ENCODE measurements at places on chromosomes 7 and 10.
A peak's percentile ranks its signal among the peaks of the same experiment; 100 is the strongest.

DNA sequence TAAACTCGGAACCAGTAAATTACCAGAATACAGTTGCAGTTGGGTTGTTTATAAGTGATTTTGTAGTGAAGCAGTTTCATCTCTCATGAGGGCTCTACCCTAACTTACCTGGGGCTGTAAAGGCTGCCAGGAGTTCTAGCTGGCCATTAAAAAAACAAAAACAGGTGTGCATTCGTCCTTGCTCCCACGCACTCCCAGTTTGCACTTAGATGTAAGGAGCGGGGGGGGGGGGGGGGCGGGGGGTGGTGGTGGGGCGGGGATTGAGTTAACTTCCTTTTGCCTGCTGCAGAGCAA is 2.3 kb upstream of the PFKFB3 start:
- no peak for DNase-seq

DNA sequence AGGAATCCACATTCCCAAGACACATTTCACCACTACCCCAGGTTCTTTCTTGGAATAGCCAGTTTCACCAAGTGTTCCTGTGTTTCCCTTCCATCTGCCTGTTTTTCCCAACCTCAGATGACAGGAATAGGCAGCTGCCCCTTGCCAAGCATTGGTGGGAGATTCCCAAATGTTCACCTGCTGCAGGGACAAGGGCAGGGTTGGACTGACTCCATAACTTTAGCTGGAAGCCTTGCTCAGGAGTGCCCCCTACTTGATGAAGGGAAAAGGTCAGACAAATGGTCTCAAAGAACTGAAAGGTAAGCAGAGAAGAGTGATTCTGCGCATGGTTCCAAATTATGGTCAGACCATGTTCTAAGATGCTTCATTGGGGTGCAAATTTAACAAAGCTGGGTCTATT is 45.1 kb upstream of the LYZL1 start:
- DNase-seq = no peak

GRCh38 chr10:125093974-125094705 is 66.2 kb downstream of the CTBP2 start:
- peak; percentile 22 for DNase-seq

DNA sequence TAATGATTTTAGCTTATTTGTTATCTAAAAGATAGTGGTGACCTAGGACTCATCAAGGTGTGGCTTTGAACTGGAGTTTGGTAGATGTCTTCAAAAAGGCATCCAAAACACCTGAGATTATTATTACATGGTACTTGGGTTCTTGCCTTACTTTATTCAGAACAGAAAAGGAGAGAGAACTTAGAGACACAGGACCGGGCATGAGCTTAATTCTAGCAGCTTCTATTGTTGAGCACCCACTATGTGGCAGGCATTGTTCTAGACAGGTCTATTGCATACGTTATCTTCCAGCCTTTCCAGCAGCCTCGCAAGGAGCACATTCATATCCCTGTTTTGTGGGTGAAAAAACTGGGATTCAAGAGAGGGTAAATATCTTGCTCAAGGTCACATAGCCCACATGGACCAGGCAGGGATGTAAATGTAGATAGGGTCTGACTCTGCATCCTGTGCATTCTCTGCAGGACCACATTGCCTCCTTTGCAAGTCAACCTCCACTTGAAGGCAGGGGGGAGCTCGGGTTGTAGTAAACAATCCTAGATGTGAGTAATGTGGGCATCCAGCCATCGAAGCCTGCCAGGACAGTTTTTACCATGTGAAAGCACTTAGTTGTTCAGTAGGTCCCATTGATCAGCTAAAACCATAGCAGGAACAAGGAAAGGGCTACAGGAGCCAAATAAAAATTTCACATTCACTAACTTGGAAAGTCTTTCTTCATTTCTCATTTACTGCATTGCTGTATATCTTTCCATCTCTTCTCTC is 551.4 kb downstream of the LRMDA start:
- DNase-seq = no peak

GRCh38 chr7:29843093-29843492 is 36.8 kb downstream of the WIPF3 start:
- DNase-seq = no peak

DNA sequence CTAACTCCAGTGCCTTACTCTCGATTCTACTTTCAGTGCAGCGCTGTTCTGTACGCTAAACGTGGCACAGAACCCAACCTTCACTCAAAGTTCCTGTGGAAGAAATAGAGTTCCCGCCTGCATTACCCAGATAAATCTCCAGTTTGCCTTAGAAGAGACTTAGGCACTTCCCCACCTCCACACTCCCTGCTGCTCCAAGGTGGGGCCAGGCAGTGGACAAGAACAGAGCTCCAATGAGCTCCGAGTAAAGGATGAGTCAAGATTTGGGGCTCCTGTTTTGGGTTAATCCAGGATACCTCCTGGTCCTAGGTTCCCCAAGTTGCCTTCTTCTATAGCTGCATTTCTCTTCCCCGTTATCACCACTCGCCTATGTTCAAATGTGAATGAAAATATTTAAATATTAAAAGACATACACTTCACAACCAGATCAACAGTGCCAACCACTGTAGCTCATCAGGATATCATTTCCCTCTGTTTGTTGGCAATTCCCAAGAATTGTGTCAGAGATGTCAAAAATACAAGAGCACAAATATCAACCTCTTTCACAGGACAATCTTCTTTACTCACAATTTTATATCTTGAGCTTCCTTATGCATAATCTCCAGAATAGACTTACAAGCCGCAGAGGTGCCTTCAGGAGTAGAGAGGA is 48.0 kb downstream of the MALSU1 start:
- DNase-seq = no peak

- no peak for DNase-seq
Measured at GRCh38 chr10:102773986-102774385, 30.2 kb downstream of the WBP1L start.

- DNase-seq = no peak
Measured at GRCh38 chr10:50407076-50407801, 155.9 kb upstream of the ASAH2 start.

DNA sequence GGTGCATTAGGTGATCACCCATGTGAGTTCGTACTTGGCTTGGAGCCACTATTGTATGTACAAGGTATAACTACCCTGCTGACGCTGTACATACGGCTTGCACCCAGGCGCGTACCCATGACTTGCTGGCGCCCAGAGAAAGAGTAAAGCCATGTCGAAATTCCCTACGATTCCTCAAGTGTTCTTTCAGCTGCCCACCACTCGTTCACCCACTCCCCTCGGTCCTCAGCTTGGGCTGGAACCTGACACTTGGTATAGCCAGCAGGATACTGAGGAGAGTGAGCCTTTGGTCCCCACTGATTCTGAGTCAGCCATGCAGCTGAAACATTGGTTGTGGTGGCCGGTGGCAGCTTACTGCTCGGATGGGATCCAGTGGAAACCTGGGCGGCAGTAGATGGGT is 241.5 kb downstream of the CACNA2D1 start:
- DNase-seq = no peak

DNA sequence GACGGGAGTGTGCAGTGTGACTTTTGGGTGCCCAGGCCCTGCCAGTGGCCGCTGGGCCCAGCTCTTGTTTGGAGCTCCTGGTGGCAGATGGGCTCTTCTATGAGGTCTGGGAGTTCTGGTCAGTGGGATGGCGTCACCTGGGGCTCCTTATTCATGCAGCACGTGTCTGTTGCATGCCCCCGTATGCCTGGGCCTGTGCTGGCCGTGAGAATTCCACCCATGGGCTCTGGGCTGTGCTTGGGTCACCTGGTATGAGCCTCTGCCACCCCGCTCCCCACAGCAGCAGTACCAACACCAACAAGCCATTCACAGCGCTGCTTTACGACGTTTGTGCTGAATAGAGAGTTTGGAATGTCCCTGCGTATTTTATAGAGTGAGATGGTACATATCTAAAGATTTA is 27.1 kb downstream of the INPP5A start:
- DNase-seq = no peak

GRCh38 chr10:66772548-66773471 is 153.0 kb upstream of the LRRTM3 start:
- no peak for DNase-seq
